ENCODE measurements at places on chromosomes 3 and 15. TPM values are rescaled to one million over a fixed set of nuclear protein-coding genes. Genes with fewer than 3 reads are reported as not detected.

GRCh38 chr3:71978150-71978721 lies 193.3 kb upstream of the PROK2 start:
- H3K4me1 ChIP-seq: no peaks in the 10 kb centered on the region
- no peak overlapping the region for H3K4me3 ChIP-seq
- no peaks in the 10 kb centered on the region for H3K36me3 ChIP-seq
- no peak overlapping the region for H3K27ac ChIP-seq
- no peaks in the 10 kb centered on the region for H3K27me3 ChIP-seq

DNA sequence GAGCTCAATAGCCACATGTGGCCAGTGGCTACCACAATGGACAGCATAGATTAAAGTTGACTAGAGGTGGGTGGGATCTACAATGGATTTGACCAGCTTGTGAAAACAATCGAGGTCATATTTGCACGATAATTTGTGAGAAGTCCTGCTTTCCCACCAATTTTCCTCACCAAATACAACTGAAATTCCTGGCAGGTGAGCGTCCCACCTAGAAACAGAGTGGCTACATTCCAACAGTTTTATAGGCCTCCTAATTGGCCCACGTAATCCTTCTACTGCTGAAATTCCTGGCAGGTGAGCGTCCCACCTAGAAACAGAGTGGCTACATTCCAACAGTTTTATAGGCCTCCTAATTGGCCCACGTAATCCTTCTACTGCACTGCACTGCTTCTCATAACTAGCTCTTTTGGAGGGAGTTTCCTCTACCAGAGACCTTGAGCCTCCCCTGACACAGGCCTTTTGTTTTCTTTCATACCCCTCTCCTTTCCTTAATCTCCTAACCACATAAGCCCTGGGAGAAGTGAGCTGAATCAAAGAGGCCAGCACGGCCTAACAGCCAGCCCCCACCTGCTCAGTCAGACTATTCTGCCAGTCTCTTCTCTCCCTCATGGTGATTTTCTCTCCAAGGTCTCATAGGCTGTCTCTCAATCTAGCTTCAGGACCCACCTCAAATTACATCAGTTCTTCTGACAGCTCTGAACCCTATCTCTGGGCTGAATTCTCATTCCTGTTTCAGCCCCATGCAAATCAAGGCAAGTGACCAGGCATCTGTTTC lies 80.2 kb downstream of the BFSP2 start:
- no peaks in the 10 kb centered on the region for H3K27me3 ChIP-seq
- H3K27ac ChIP-seq: no peak overlapping the region
- H3K36me3 ChIP-seq: no peaks in the 10 kb centered on the region
- DNase-seq: no peak

DNA sequence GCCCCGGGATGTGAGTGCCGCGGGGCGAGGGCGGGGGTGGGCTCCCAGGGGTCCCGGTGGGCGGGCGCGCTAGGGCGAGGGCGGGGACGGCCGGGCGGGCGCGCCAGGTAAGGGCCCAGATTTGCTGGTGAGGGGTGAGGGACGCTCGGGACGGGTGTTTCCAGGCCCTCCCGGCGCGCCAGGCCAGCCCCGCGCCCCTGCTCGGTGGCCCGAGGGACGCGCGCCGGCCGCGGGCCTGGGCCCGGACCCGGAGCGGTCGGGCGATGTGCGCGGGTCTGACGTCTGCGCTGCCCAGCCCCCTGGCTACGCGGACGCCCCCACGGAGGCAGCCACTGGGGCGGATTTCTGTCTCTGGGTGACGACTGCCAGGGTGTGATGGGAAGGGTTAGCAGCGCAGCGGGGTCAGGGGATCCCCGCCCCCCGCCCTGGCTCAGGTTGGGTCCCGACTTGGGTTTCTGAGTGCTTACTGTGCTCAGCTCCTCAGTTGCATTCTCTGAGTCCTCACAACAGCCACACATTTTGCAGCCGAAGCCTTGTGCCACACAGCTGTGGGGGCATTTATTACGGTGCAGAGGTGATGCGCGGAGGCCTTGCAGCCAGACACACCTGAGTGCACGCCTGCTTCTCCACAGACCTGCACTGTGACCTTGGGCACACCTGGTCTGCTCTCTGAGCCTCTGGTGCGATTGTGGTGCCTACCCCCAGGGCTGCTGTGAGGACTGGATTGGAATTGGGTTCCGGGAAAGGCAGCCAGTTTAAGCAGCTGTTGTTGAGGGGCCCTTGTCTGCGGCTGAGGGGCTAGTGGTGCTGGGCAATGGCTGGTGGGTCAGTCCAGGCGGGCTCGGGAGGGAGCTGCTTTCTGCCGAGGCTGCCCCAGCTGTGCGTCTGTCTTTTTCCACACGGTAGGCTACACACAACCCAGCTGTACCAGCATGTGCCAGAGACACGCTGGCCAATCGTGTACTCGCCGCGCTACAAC lies 523 bp downstream of the HDAC11 start:
- no peaks in the 10 kb centered on the region for H3K36me3 ChIP-seq
- peaks cover 8% of the 10 kb centered on the region for H3K4me1 ChIP-seq
- H3K27me3 ChIP-seq: no peaks in the 10 kb centered on the region
- H3K4me3 ChIP-seq: peak overlapping the region; percentile 77

DNA sequence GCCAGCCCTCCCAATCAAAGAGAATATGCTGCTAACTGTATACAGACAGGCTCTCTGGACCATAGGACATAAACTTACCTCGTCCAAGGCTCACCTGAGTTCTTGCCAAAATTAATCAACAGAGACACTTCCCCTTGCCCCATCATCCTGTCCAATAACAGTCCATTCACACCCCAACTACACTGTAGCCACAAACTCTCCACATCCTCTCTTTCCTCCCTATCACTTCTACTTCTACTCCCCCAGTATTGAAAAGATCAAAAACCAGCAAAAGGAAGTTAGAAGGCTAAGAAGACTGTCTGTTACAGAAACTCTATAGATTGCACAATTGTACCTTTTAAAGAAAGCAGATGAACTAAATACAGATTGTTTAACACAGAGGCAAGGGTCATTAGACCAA lies 133.5 kb upstream of the STT3B start:
- H3K4me3 ChIP-seq: no peak overlapping the region
- H3K4me1 ChIP-seq: no peaks in the 10 kb centered on the region
- H3K27ac ChIP-seq: no peak overlapping the region
- DNase-seq: no peak
- H3K27me3 ChIP-seq: no peaks in the 10 kb centered on the region
- H3K36me3 ChIP-seq: no peaks in the 10 kb centered on the region

MYO5C gene
- 8.6 TPM for total RNA-seq

GRCh38 chr3:66582721-66583423 lies 82.0 kb upstream of the LRIG1 start:
- no peak overlapping the region for H3K27ac ChIP-seq
- DNase-seq: no peak
- no peaks in the 10 kb centered on the region for H3K36me3 ChIP-seq
- no peaks in the 10 kb centered on the region for H3K27me3 ChIP-seq

ATP10A gene
- 1.8 TPM for total RNA-seq

DNA sequence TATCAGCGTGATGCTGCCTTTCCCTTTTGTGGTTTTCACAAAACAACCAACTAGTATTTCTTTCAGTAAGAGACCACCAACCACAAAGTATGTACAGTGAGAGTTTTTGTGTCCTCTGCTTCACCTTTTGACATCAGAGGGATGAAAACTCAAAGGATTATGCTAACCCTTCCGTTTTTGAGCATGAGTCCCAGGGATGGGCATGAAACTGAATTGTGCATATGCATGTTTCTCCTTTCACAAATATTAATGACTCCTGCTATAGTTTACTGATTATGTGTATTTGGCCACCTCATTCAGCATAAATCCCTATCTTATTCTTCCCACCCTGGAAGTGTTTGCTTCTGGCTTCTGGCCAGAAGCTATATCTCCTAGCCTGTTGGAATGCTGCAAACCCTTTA lies 59.2 kb downstream of the RSRC1 start:
- no peak overlapping the region for H3K27ac ChIP-seq
- no peaks in the 10 kb centered on the region for H3K4me1 ChIP-seq
- no peaks in the 10 kb centered on the region for H3K27me3 ChIP-seq
- H3K4me3 ChIP-seq: no peak overlapping the region

DNA sequence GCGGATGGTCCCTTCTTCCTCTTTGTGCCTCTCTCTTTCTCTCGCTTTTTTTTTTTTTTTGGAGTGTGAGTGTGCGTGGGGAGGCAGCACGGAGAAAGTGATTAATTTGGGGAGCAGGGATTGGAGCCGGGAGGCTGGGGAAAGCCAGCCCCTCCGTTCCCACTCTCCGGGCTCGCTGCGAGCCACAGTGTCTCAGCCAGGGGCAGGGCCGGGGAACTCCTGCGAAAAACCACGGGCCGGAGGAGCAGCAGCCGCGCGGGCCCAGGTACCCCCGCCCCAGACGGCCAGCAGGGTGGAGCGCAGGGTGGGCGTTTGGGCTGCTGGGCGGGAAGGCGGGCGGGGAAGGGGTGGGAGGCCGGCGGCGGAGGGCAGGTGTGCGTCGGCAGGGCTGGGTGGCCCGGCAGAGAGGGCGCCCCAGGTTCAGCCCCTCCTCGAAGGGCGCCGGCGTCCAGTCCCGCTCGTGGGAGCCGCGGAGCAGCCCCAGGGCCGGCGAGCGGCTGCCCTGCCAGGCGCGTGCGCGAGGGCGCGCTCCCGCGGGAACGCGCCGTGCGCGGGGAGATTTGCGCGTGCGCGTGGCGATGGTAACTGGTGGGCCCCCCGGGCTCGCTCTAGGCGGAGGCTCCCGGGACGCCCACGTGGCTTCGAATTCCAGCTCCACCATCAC lies 1.4 kb downstream of the CHL1 start:
- H3K36me3 ChIP-seq: no peaks in the 10 kb centered on the region
- peaks cover 14% of the 10 kb centered on the region for H3K4me1 ChIP-seq
- H3K27ac ChIP-seq: no peak overlapping the region
- DNase-seq: no peak

CPOX gene
- total RNA-seq: 18.2 TPM

ROBO1 gene
- total RNA-seq: 5.8 TPM

GRCh38 chr3:190673148-190673547 lies 159.3 kb downstream of the IL1RAP start:
- no peak overlapping the region for H3K4me3 ChIP-seq
- no peaks in the 10 kb centered on the region for H3K4me1 ChIP-seq
- no peak overlapping the region for H3K27ac ChIP-seq

DNA sequence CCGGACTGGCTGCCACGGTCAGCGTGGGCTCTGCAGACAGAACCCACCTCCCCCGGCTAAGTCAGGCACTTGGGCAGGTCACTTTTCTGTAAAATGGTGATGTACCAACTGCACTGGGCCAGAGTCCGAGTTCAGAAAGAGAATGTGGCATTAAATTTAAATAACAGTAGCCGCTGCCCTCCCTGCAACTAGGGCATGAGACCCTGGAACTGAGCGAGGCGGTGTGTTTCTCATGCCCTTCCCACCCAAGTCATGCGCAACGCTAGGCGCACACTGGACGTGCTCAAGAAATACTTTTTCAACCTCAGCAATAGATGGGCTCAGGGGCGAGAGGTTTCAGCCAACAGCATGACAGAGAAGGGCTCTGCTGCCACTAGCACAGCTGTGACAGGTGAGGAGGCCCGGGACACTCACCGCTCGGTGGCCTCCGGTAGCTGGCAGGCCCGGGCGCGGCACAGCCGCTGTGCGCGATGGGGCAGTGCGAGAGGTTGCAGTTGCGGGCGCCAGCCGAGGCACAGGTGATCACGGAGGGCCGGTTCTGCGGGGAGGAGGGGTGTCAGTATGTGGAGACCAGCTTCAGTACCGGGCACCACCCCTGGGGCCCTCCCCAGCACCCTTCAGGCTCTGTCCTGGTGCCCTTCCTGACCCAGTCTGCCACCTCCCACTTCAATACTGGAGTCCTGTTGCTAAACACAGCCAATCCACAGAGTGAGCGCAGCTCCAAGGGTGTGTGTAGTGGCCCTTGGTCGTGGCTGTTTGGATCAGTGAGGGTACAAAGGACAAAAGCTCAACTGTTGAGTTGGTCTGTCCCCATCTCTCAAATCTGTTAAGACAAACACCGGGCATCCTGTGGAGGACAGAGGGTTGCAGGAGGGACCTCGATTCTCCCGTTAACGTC lies 84.5 kb downstream of the VGLL4 start:
- peaks cover 5% of the 10 kb centered on the region for H3K4me1 ChIP-seq
- H3K36me3 ChIP-seq: peaks cover 4% of the 10 kb centered on the region
- no peaks in the 10 kb centered on the region for H3K27me3 ChIP-seq

ETV5 gene
- total RNA-seq: 14.9 TPM

ALPK3 gene
- total RNA-seq: 10.0 TPM

ARGFX gene
- not detected for total RNA-seq

TMCO5A gene
- not detected for total RNA-seq

STAC gene
- total RNA-seq: 0.50 TPM

DNA sequence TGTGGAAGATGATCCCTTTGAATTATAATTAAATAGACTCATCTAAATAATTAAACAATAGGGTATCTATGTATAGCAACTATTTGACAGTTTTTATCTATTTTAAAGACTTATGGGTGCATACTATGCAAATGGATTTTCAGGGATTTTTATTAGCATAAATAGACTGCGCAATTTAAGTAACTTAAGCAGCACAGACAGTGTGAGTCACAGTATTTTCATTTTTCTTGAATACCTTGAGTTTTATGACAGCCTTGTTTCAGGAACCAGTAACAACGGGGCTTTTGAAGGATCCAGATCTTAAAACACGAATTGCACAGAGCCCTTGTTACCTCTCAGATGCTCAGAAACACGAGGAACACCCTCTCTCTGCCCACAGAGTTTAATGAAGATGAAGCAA lies 175.5 kb upstream of the CD96 start:
- H3K4me1 ChIP-seq: no peaks in the 10 kb centered on the region
- DNase-seq: no peak
- no peaks in the 10 kb centered on the region for H3K36me3 ChIP-seq
- H3K27me3 ChIP-seq: no peaks in the 10 kb centered on the region

AGTR1 gene
- 52.2 TPM for total RNA-seq

DNA sequence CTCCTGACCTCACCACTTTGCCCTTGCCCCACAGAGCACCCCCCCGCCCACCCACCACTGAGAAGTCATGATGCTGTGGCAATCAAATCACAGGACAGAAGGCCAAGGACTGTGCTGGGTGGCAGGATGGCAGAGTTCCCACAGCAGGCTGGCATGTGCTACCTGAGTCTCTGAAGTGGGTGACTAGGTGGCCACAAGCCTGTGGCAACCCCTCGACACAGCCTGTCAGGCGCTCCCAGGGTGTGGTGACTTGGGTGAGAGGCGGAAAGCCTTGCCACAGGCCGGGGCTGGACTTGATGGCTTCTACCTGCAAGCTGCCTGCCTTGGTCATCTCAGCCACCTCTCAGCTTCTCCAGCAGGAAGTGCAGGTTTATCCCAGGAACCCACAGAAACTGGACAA lies 15.6 kb upstream of the DUSP7 start:
- no peaks in the 10 kb centered on the region for H3K4me1 ChIP-seq
- no peak overlapping the region for H3K27ac ChIP-seq
- H3K4me3 ChIP-seq: no peak overlapping the region
- no peak for DNase-seq

DNA sequence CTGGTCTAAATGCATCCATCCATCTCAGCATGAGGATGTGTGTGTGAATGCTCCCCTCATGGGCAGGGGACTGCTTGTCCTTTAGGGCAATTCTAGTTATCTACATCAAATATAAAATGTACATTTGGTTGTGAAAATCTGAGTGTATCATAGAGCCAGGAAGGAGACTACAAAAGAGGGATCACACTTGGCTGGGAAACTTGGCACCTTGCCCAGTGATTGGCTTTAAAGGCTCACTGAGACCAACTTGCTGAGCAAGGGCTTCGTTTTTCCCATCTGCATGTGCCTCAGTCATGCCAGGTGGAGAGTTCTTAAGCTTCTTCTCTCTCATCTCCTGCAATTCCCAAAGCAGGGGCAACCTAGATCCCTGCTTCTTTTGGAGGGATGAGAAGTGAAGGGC lies 5.2 kb downstream of the CAPN3 start:
- DNase-seq: no peak
- peaks cover 3% of the 10 kb centered on the region for H3K36me3 ChIP-seq
- H3K4me1 ChIP-seq: no peaks in the 10 kb centered on the region
- no peak overlapping the region for H3K4me3 ChIP-seq
- H3K27me3 ChIP-seq: no peaks in the 10 kb centered on the region
- no peak overlapping the region for H3K27ac ChIP-seq
